ENCODE measurements at places on chromosomes 3 and 15.

GRCh38 chr15:41894791-41895463 is 1.1 kb upstream of the SPTBN5 start:
- no peak for DNase-seq

GRCh38 chr3:196210673-196211556 is at the start of gene ZDHHC19:
ZDHHC19 (minus strand) TSS chr3:196211400; CDS start chr3:196211315, 85 bp downstream.
- DNase-seq: no peak

- no peak for DNase-seq
These were observed 245.4 kb downstream of the LRRN1 start for GRCh38 chr3:4044619-4045018.

DNA sequence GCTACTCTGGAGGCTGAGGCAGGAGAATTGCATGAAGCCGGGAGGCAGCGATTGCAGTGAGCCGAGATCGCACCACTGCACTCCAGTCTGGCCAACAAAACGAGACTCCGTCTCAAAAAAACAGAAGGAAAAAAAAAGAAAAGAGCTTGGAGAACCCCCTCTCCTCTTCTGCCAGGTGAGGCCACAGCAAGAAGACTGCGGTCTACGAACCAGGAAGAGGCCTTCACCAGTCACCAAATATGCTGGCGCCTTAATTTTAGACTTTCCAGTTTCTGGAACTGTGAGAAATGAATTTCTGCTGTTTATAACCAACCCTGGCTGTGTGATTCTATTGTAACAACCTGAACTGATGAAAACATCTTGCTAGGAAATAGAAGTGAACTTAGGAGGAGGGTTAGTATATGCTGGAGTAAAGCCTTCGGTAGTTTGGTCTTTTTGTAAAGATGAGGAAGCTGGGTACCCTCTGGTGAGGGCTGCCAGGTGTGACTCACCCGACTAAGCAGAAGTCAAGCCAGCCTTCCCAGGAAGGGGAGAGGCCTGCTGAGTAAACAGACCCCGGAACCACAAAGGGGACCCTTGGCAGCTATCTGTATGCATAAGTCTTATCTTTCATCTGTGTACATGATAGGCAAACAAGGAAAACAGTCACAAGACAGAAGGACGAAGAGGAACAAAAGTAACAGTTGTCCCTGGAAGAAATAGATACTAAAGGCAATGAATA is 78.7 kb downstream of the KLF13 start:
- no peak for DNase-seq

DNA sequence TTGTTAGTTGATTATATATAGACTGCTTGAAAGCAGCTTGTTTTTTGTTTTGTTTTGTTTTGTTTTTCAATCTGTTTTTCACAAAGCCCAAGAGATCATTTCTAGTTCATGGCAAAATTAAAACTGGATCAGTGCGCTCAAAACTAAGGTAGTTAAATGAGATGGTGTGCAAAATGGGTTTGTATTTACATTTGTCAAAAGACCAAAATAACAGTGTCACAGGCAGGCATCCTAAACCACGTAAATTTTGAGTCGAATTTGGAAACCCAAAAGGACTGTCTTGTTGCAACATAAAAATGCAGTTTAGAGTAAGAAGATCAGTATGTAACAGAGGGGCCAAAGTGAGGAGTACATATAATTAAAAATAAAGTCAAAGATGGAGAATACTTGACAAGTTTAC is 2.4 kb downstream of the DMXL2 start:
- no peak for DNase-seq

Data from globus pallidus (tissue), 1 donor.